ENCODE measurements at places on chromosomes 16 and 17. TPM values are rescaled to one million over a fixed set of nuclear protein-coding genes. Genes with fewer than 3 reads are reported as not detected.

The ZNF624 gene
- polyA plus RNA-seq: 10.0 TPM

The SECTM1 gene
- polyA plus RNA-seq: 1.6 TPM

The SPN gene
- 2.9 TPM for polyA plus RNA-seq

The VMO1 gene
- 0.97 TPM for polyA plus RNA-seq

The GJD3 gene
- 0.70 TPM for polyA plus RNA-seq

The NOD2 gene
- polyA plus RNA-seq: 1.1 TPM

The KRTAP2-3 gene
- polyA plus RNA-seq: not detected

The SYCE1L gene
- 4.3 TPM for polyA plus RNA-seq

The NPIPA3 gene
- polyA plus RNA-seq: 27.7 TPM

DNA sequence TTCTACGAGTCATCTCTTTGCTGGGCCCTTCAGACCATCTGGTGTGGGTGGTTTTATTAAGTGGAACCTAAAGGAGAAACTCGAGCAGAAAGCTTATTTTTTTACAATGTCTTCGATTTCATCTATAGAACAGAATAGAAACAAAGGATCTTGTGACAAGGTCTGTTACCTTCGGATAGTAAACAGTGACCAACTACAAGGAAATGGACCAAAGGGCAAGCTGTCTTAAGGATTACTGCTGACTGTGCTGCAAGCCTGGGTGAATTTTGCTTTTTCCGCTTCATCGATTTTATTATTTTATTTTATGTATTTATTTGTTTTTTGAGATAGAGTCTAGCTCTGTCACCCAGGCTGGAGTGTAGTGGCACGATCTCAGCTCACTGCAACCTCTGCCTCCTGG lies 348.9 kb upstream of the ERCC4 start:
- no peak for DNase-seq

GRCh38 chr16:3949287-3949686 lies 68.8 kb upstream of the CREBBP start:
- DNase-seq: peak; percentile 77

- no peak for DNase-seq
Measured at GRCh38 chr16:48445782-48446533, 60.7 kb upstream of the SIAH1 start.

DNA sequence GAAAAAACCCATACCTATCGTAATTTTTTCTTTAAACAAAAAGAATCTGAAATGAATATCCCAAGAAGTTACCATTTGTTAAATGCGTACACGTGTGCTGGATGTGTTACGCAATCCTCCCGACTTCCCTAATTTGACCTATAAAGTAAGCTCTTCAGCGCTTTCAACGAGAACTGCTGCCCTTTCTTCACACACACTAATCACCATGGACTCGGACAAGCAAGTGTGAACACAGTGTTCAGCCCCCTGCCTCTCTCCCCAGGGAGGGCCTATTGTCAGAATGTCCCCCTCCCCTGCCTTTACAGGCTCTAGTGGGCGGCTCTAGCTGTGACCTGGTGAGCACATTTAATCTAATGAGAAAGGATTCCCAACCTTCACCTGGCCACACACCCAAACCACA lies 216.1 kb downstream of the CEP112 start:
- DNase-seq: peak; percentile 13

DNA sequence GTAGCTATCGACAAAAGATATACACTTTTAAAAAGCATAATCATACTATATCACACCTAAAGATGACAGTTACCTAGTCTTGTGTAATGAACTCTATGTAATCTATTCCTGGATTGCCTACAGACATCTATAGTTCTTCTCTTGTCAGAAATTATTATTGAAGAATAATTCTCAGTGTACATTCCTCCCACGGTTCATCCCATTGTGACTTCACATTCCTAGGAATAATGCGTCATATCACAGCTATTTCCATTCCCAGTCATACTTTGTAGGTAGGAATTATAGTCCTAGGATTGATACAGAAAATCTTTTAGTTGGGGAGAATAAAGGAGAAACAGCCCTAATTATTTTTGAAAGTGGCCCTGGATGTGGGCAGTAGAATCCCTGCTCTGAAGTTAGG lies 44.0 kb upstream of the ABCC11 start:
- no peak for DNase-seq

- DNase-seq: no peak
Measured at GRCh38 chr17:80008848-80009247, 26.8 kb downstream of the TBC1D16 start.

All from right lung (tissue), 10 donors.